Substantia nigra (tissue), 51 donors: ENCODE measurements at places on chromosomes 2 and 18.
A peak's percentile ranks its signal among the peaks of the same experiment; 100 is the strongest.

DNA sequence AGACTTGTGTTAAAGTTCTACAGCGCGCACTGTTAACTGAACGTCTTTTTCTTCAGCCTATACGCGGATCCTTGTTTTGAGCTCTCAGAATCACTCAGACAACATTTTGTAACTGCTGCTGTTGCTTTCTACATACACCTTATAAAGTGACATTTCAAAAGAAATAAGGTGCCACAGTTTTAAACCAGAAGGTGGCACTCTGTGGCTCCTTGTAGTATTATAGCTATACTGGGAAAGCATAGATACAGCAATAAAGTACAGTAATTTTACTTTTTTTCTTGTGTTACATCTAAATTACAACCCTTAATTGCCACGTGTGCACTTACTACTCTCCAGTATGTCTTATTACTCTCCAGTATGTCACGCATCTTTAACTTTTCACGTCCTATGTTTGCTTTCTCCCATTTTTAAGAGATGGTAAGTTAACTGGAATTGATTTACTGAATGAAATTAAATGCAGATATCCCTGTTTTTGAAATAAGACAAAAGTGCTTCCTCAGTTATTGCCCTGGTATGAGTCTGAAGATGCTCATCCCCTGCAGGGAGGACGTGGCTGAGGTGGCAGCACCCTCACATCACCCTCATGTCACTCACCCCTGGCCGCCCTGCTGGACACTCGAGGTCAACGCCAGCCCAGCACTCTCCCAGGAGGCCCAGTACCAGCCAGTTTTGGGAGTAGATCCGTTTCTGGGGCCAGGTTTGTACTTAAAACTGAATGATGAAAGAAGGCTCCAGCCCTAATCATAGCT lies 37.8 kb downstream of the GORASP2 start:
- DNase-seq, result no peak

DNA sequence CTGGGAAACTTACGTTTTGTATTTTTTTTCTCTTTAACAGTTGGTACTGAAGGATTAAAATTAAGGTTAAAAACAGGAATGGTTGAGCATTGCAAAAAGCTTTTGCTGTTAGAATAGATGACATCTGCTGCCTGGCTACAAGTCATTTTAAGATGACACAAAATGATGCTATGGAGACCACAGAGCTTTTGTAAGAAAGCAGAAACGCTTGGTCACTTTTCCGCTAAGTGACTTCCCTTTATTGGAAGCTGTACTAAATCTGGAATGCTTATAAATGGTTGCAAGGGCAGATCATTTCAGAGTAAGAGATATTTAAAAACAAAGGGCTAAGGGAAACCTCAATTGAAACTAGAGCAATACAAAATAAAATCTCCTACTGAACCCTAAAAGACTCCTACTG lies 544.0 kb downstream of the STK39 start:
- DNase-seq, result no peak

DNA sequence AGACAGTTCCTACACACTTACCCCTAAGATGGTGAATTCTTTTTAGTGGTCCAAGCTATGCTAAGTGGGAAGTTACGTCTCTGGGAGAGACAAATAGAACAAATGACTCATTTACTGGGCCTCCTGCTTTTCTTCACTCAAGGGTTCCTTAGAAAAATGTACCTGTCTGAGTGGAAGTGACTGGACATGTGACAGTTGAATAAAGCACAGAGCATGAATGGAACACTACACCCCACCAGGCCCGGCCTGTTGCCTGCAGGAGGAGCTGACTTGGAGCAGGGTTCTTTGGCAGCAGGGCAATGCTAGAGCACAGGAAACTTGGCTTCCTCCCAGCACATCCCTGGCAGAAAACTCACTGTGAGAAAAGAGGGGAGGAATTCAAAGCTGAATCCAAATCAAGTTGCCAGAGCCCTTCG lies 451.0 kb upstream of the SETBP1 start:
- peak; percentile 53 for DNase-seq

- no peak for DNase-seq
Measured at GRCh38 chr18:9081940-9082339, 20.6 kb upstream of the NDUFV2 start.

- no peak for DNase-seq
Measured at GRCh38 chr18:60411715-60412114, 39.1 kb upstream of the MC4R start.

GRCh38 chr2:2795438-2796091 lies 464.5 kb upstream of the MYT1L start:
- no peak for DNase-seq

- DNase-seq, result no peak
Measured at GRCh38 chr2:106885971-106886915, at the start of gene ST6GAL2. TSS of gene ST6GAL2 (minus strand) at chr2:106886167. CDS start at chr2:106843977, 42,190 bp downstream.

DNA sequence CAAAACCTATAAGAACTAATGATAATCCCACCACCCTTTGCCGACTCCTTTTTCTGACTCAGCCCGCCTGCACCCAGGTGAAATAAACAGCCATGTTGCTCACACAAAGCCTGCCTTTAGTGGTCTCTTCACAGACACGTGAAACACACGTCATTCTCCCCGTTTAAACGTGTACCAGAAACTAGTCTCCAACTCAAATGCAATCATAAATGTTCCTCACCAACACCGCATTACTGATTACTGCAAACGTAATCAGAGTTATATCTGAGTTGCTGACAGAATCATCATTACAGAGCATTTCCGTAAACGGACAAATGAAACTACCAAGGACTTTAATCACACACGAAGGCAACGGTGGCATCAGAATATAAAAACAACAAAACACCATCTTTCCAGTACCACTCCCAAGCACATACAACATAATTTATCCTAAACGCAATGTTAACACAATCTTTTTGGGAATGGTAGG lies 1.9 kb downstream of the CLK1 start:
- peak; percentile 18 for DNase-seq

DNA sequence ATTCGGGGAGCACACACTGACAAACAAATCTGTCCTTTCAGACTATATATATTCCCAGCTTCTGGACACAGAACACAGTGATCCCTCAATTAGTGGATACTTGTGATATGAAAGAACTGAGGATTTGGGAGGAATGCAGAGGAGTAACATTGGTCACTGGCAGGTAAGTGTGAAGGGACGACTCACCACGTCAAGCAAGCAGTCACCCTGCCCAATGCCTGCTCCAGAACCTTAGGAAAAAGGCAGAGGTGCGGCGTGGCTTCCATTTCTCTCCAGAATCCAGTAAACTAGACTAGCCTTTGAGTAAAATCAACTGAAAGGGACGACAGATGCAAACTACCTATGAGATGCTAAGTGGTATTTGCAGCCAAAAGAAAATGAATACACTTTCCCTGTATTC lies 1.1 kb downstream of the CCDC93 start:
- no peak for DNase-seq

GRCh38 chr2:225756198-225756597 lies 356.7 kb downstream of the NYAP2 start:
- no peak for DNase-seq
